ENCODE measurements at places on chromosomes 5 and 9. TPM values are rescaled to one million over a fixed set of nuclear protein-coding genes. Genes with fewer than 3 reads are reported as not detected.

The MTX3 gene
- total RNA-seq = 15.6 TPM

The TEX10 gene
- 38.3 TPM for total RNA-seq

The EPB41L4A gene
- total RNA-seq = under 0.01 TPM

The SAP30L gene
- total RNA-seq = 34.9 TPM

The ANGPTL2 gene
- total RNA-seq = 36.3 TPM

The CSF2 gene
- 4.8 TPM for total RNA-seq

The DRD1 gene
- not detected for total RNA-seq

The FYB1 gene
- total RNA-seq = 0.60 TPM

The DAB2 gene
- 19.9 TPM for total RNA-seq

The NR4A3 gene
- total RNA-seq = 0.10 TPM

The OR1J2 gene
- not detected for total RNA-seq

The SHC3 gene
- 1.7 TPM for total RNA-seq

The PCDHGA1 gene
- total RNA-seq = 3.3 TPM

The OLFM1 gene
- total RNA-seq = 0.29 TPM

The ST8SIA4 gene
- total RNA-seq = 0.39 TPM

The BTNL3 gene
- not detected for total RNA-seq

The GRM6 gene
- not detected for total RNA-seq

The GKAP1 gene
- total RNA-seq = 0.72 TPM

The AMBP gene
- 4.6 TPM for total RNA-seq

The SPOCK1 gene
- total RNA-seq = 37.9 TPM

The LRRC70 gene
- total RNA-seq = 0.12 TPM

The TAF11L5 gene
- not detected for total RNA-seq

The PCDHA6 gene
- total RNA-seq = 0.12 TPM

The RAPGEF1 gene
- 11.5 TPM for total RNA-seq

The ADAMTSL1 gene
- total RNA-seq = 24.4 TPM

The TCF7 gene
- total RNA-seq = 12.3 TPM

The SLCO6A1 gene
- 0.60 TPM for total RNA-seq

The UBAP2 gene
- 10.7 TPM for total RNA-seq

The SHOC1 gene
- not detected for total RNA-seq

The UNC5A gene
- 0.10 TPM for total RNA-seq

All from RPMI7951 (cell line).